ENCODE measurements at places on chromosomes 11 and 22. TPM values are rescaled to one million over a fixed set of nuclear protein-coding genes. Genes with fewer than 3 reads are reported as not detected.

The GUCY1A2 gene
- total RNA-seq, result 0.05 TPM

The TRIM48 gene
- total RNA-seq, result 0.06 TPM

The FADS1 gene
- total RNA-seq, result 239 TPM

The FGF3 gene
- total RNA-seq, result not detected
